ENCODE measurements at places on chromosomes 11 and 22.

GRCh38 chr11:73446766-73447165 is 70.6 kb downstream of the RELT start:
- DNase-seq, result no peak

DNA sequence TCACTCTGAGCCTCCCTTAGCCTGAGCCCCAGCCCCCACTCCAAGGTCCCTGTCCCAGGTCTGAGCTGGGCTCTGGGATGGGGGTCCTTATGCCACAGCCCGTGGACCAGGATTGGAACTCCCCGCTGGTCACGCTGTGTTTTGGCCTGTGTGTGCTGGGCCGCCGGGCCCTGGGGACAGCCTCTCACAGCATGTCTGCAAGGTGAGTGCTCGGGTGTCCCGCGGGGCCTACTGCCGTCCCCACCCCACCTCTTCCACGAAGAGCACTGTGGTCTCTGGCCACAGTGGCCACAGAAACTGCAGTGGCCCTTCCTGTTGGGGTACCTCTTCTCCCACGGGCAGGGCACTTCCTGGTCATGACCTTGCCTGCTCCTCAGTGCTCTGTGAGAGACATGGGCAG is 3.5 kb upstream of the SIPA1 start:
- DNase-seq, result no peak

GRCh38 chr22:40285513-40285912 is 60.8 kb upstream of the ADSL start:
- peak; percentile 13 for DNase-seq

GRCh38 chr22:35746946-35747703 is 29.5 kb downstream of the APOL5 start:
- DNase-seq, result no peak

GRCh38 chr22:26740253-26740652 is 82.9 kb downstream of the MIAT start:
- DNase-seq, result no peak

GRCh38 chr11:89267660-89268302 is 90.1 kb downstream of the TYR start:
- no peak for DNase-seq

GRCh38 chr11:57345555-57346211 is 7.5 kb downstream of the P2RX3 start:
- DNase-seq, result peak; percentile 80

DNA sequence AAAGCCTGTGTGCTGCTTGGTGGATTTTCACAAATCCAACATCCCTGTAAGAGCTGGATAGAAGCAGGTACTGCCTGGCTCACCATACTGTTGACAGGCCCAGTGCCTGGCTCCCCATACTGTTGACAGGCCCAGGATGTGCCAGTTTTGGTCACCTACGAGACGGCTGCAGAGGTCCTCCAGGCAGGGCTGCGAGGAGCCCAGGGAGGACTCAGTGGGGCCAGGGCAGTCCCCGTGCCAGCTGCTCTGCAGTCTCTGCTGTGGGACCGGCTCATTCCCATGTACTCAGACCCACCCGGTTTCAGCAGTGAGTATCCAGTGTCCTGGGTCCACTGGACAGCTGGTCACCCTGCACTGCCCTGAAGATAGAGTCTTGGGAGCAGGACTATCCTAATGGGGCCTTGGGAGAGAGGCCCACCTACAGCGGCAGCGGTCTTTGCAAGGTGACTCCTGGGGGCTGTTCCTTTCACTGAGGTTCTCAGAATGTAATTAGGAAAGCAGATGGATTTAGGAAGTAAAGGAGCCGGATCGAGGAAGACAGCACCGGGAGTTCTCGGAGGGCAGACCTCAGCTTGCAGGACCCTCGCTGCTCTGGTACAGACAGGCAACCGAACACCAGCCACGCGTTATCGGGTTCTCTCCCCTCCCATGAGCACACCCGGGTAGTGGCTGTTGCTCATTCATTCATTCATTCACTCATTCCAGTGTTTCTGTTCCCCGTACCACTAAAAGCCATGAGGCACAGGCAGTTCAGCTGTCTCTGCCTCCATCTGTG is 106.1 kb downstream of the CTTN start:
- no peak for DNase-seq

DNA sequence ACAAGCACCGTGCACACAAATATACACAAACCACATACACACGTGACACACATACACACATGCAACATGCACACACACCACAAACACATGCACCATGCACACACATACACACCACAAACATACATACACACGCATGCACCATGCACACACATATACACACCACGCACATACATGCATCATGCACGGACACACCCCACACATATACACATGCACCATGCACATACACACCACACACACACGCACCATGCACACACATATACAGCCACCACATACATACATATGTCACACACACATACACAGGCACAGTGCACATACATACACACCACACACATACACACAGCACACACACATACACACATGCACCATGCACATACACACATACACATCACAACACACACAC is 12.7 kb upstream of the B4GALNT4 start:
- no peak for DNase-seq

GRCh38 chr11:74462009-74462408 is 5.3 kb downstream of the KCNE3 start:
- DNase-seq, result no peak

GRCh38 chr11:125494561-125494960 is 1.5 kb downstream of the FEZ1 start:
- DNase-seq, result no peak

DNA sequence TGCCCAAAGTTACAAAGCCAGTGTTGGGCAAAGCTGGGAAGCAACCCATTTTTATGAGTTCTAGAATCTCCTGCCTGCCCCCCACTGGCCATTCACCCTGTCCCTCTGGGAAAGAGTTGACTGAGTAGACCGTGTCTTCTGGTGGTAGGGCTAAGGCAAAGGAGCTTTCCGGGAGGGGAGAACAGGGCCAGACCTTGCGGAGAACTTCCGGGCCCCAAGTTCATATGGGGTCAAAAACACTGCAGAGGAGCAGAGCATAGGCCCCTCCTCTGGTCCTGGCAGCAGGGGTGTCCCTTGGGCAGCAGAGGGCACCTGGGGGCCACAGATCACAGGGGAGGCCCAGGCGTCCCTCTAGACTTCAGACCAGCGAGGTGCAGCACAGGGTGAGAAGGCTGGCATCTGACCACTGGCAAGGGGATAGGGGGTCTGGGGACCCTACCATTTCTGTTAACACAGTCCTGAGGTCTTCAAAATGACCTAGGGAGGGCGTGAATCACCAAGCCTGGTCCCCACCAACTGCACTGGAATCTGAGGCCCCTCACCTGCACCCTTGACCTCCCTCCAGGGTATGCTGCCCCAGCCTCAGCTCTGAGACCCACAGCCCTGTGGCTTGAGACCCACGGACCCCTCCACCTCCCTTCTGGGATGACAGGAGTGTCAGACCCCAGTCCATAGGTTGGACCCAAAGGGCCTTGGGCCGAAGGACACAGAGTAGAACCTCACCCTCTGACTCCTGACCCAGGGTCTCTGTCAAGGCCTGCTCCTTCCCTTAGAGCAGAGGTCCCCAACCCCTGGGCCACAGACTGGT is 1.3 kb upstream of the ARAP1 start:
- no peak for DNase-seq

DNA sequence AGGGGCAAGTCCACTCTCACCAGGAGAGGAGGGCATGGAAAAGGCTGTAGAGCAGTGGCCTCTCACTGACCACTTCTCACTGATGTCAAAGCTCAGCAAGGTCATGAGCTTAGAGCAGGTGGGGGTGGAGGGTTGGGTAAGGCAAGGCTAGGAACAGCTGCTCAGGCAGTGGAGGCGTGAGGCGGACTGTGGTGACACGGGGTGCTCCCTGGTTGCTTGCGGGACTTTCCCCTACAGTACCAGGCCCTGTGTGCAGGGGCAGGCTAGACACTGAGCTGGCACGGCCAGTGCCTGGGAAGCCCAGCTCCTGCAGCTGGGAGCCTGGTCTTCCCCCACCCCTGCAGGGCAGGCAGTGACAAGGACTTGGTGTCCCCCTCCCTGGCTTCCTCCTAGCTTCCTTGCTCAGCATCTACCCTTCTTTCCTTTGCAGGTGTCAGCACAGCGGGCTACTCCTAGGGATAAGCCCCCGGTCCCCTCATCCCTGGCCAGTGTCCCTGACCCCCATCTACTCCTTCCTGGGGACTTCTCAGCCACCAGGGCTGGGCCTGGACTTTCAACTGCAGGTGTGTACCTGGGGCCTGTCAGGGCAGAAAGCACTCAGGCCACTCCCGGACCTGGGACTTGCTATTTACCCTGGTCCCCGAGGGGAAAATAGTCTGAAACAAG is 45.6 kb downstream of the PISD start:
- DNase-seq, result peak; percentile 50

GRCh38 chr22:20249797-20250354 is 18.2 kb downstream of the RTN4R start:
- DNase-seq, result no peak

GRCh38 chr11:7545611-7546010 is 31.8 kb downstream of the PPFIBP2 start:
- DNase-seq, result no peak

DNA sequence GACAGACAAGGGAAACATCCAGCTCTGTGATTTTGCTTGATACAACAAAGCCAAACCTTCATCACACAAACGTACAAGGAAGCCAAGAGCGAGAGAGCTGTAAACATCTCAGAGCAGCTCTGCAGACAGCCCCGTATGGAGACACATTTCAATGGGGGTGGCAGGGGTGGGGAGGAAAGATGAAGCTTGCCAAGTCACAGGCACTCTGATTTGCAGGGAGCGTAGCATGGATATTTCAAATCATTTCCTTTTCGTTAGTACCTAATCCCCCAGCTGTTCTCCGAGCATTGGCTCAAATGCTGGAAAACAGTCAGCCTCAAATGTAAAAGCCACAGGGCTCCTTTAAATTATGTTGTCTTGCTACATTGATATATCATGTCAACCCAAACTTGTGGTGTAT is 458.9 kb upstream of the CADM1 start:
- DNase-seq, result no peak

GRCh38 chr11:17597770-17598169 is 50.7 kb downstream of the OTOG start:
- no peak for DNase-seq

DNA sequence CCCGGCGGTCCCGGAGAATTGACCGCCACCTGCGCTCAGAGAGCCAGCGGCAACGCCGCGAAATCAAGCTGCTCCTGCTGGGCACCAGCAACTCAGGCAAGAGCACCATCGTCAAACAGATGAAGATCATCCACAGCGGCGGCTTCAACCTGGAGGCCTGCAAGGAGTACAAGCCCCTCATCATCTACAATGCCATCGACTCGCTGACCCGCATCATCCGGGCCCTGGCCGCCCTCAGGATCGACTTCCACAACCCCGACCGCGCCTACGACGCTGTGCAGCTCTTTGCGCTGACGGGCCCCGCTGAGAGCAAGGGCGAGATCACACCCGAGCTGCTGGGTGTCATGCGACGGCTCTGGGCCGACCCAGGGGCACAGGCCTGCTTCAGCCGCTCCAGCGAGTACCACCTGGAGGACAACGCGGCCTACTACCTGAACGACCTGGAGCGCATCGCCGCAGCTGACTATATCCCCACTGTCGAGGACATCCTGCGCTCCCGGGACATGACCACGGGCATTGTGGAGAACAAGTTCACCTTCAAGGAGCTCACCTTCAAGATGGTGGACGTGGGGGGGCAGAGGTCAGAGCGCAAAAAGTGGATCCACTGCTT is 25.5 kb downstream of the GNAZ start:
- no peak for DNase-seq

DNA sequence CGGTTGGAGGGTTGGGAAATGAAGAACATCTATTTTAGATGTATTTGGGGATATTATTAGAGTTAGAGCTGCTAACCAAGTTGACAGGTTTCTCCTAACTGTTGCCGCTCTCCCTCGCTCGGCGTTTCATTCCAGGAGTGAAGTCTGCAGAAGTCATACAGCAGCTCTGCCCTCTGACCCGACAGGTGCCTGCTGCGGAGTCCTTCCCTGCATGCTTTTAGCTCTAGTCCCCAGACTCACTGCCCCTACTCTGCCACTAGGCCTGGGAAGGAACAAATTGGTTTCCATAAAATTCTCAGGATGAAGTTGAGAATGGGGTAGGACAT is 124.9 kb downstream of the DBX1 start:
- no peak for DNase-seq

DNA sequence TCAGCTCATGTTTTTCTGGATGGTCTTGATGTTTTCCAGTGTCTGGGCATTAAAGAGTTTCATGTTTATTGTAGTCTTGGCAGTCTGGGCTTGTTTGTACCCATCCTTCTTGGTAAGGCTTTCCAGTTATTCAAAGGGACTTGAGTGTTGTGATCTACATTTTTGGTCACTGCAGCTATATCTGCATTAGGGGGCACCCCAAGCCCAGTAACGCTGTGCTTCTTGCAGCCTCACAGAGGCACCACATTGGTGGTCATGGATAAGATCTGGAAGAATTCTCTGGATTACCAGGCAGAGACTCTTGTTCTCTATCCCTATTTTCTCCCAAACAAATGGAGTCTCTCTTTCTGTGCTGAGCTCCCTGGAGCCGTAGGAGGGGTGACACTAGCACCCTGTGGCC is 451.5 kb upstream of the FAT3 start:
- no peak for DNase-seq

DNA sequence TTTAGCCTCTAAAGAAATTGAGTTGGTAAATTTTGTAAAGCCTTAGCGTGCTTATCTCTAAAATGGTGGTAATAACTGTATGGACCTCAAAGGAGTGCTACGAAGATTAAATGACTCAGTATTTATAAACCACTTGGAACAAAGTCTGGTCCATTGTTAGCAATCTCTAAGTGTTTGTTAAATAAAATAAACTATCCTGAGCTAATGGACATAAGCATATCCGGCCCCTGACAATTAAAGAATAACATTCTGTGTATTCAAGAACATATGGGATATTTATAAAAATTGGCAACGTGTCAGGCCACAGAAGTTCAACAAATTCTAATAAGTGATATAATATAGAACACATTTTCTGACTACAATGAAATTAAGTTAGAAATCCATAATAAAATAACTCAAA is 71.0 kb downstream of the MYEOV start:
- DNase-seq, result no peak

DNA sequence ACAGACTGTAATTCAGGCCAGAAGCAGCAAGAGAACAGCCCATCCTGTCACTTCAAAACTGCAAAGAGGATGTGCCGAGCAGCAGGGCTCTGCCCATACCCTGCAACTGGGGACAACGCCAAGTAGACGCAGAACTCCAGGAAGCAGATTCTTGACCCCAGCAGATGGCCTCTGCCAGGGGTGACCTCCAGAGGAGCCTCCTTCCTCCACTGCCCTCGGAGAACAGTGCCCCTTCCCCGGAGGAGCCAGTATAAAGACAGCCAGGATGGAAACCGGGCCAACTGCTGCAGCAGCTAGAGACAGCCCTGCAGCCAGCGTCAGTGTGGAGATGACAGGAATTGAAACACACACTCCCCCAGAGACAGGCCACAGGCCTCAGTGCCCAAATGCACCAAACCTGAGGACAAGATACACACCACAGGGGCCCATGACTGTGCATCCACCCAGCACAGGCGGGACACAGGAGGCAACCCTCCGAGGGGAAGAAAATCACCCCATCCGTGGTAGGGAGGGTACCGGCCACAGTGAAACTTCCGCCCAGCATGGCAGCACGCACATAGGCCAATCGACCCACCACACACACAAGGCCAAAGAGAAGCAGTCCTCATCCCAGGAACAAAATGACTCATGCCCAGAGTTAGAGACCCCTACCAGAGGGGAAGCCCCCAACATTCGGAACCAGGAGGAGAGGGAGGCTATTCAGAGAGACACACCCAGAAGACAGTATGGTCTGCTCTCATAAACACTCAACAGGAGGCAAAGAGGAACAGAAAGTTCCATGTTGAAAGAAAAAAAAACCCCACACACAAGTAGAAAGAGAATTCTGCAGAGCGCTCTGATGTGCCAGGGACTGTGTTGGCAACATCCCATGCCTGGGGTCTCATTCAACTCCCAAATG is 5.6 kb downstream of the AHNAK start:
- DNase-seq, result peak; percentile 52

- peak; percentile 27 for DNase-seq
Measured at GRCh38 chr11:95641495-95641894, 148.1 kb downstream of the FAM76B start.

All from stimulated activated CD4-positive, alpha-beta T cell treated with anti-CD3 and anti-CD28 coated beads, Interleukin-4, amount 100 ng/mL, for 24 hours (primary cell).